Thymus (tissue), 14 donors: ENCODE measurements at places on chromosomes 4 and X. TPM values are rescaled to one million over a fixed set of nuclear protein-coding genes. Genes with fewer than 3 reads are reported as not detected.

DNA sequence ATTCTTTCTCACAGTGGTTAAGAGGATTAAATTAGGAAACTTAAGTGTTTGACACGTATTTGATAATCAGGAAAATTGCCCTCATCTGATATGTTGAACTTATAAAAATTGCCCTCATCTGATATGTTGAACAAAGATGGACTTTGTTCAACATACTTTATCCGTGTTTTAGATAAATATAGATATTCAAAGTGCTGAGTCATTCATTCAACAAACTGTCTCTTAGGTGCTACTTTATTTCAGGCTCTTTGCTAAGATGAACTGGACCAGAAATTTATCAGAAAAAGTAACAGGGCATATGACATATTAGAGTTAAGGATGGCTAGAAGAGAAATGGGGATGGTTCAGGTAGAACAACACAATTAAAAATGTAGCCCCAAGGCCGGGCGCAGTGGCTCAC is 81.7 kb downstream of the IL1RAPL1 start:
- H3K27ac ChIP-seq: no peak overlapping the region
- H3K27me3 ChIP-seq: no peaks in the 10 kb centered on the region
- no peak overlapping the region for H3K4me3 ChIP-seq
- H3K4me1 ChIP-seq: no peaks in the 10 kb centered on the region
- H3K36me3 ChIP-seq: no peaks in the 10 kb centered on the region
- no peak for DNase-seq

DNA sequence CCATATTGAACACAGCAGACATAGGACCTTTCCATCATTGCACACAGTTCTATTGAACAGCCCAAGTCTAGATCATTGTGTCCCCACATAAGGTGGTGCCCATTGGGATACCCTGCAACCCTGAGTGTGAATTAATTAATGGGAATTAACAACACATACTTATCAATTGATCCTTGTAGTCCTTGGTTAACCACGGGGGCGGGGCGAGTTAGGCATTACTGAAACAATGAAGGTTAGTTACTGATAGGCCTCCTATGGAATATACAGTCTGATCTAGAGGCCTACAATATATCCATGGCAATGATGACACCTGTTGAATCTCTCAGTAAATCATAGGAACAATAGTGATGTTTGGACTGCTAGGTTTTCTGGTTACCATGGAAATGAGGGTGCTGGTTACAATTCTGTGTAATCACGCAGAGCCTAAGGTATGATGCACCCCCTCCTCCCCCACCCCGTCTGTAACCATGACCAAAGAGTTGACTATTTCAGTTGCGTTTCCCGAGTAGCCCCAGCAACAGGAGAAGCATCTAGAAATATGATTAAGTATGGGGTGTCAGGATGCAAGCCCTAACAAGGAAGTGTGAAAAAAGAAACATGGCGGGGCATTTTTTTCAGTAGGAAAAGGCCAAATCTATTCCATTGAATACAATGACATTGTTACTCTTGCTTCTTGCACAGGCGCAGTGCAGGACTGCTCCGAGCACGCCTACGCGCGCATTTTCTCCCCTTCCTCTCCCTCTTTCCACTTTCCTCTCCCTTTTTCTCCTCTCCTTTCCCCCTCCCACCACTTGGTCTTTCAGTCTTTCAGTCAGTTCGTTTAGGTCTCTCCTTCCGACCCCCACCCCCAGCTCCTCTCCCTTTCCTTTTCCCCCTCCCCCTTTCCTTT is 677 bp upstream of the NONO start:
- peaks cover 2% of the 10 kb centered on the region for H3K36me3 ChIP-seq
- H3K4me3 ChIP-seq: peak overlapping the region; percentile 71
- H3K27me3 ChIP-seq: no peaks in the 10 kb centered on the region
- DNase-seq: no peak
- H3K27ac ChIP-seq: peak overlapping the region; percentile 81
- peaks cover 4% of the 10 kb centered on the region for H3K4me1 ChIP-seq

GRCh38 chr4:60648774-60649173 is 551.4 kb upstream of the ADGRL3 start:
- no peaks in the 10 kb centered on the region for H3K36me3 ChIP-seq
- no peak overlapping the region for H3K4me3 ChIP-seq
- H3K27ac ChIP-seq: no peak overlapping the region
- no peaks in the 10 kb centered on the region for H3K4me1 ChIP-seq

GRCh38 chr4:21697583-21697982 is 251.0 kb downstream of the KCNIP4 start:
- DNase-seq: no peak
- H3K27ac ChIP-seq: no peak overlapping the region
- no peaks in the 10 kb centered on the region for H3K4me1 ChIP-seq
- no peaks in the 10 kb centered on the region for H3K36me3 ChIP-seq
- H3K27me3 ChIP-seq: no peaks in the 10 kb centered on the region

DNA sequence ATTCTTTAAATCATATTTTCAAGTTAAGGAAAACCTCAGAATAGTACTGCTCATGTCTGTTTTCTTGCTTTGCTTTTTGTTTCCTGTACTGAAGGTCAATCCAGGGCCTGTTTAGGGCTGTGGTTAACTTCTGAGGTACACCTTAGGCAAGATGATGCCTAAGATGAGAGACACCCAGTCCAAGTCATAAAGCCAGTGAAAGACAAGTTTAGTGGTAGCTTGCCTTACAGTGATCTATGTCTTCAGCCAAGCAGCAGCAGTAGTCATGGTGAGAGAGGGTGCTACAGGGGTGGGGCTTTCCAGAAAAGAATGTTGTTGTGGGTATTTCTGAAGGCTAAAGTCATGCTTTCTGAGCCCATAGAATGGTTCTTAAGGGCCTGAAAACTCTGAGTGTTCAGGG is 173.7 kb downstream of the VSIG4 start:
- H3K4me3 ChIP-seq: no peak overlapping the region
- no peak for DNase-seq
- H3K4me1 ChIP-seq: no peaks in the 10 kb centered on the region
- no peaks in the 10 kb centered on the region for H3K36me3 ChIP-seq

- peaks cover 3% of the 10 kb centered on the region for H3K4me1 ChIP-seq
- no peak within 1 kb of the TSS for H3K27ac ChIP-seq
- H3K36me3 ChIP-seq: no peaks in the 10 kb centered on the region
- H3K27me3 ChIP-seq: peaks cover 6% of the 10 kb centered on the region
- no peak within 1 kb of the TSS for H3K4me3 ChIP-seq
Observed at GRCh38 chr4:174828845-174829701, at the start of gene GLRA3. TSS of gene GLRA3 (minus strand) at chr4:174829247. CDS start at chr4:174828811, 436 bp downstream.

GRCh38 chr4:46277165-46277951 is 112.6 kb downstream of the GABRA2 start:
- H3K36me3 ChIP-seq: no peaks in the 10 kb centered on the region
- no peak overlapping the region for H3K27ac ChIP-seq
- no peaks in the 10 kb centered on the region for H3K4me1 ChIP-seq
- no peak for DNase-seq
- no peaks in the 10 kb centered on the region for H3K27me3 ChIP-seq

DNA sequence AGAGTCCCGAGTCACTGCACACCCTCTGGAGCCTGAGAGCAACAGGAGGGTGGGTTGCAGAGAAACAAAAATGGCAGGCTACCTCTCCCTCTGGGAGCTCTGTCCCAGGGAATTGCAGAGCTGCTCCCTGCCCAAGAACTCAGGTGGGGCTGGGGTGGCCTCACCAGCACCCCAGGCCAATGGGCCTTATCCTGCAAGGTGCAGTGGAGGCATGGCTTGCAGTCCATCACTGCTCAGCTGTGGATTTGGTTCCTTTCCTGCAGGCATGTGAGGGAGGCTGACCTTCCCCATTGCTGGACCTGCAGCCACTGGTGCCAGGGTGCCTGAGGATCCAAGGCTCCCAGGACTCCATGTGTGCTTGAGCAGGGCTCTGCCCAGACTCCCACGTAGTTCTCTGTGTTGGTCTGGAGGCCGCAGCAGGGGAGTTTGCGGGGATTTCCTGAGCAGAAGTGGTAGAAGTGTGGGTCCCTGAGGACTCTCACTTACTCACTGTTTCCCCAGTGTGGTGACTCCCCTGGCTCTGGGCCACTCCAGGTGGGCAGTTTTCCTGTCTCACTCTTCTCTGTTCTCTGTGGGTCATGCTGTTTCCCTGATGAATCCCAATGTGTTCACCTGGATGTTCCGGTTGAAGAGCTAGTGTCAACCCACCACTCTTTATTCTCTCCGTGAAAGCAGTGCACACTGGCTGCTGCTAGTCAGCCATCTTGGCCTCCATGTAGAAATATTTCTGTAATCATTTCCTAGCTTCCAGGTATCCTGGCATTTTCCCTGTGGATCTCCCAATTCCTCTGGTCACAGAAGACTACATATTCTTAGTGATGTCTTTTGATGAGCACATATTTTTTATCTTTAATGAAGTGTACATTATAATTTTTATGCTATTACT is 82.3 kb downstream of the ARHGAP24 start:
- no peaks in the 10 kb centered on the region for H3K4me1 ChIP-seq
- H3K4me3 ChIP-seq: no peak overlapping the region
- H3K36me3 ChIP-seq: no peaks in the 10 kb centered on the region
- H3K27me3 ChIP-seq: no peaks in the 10 kb centered on the region
- no peak overlapping the region for H3K27ac ChIP-seq

- no peak for DNase-seq
- H3K36me3 ChIP-seq: no peaks in the 10 kb centered on the region
- H3K27ac ChIP-seq: no peak overlapping the region
- H3K27me3 ChIP-seq: no peaks in the 10 kb centered on the region
- H3K4me3 ChIP-seq: no peak overlapping the region
Observed at GRCh38 chrX:68299898-68300297, 133.4 kb downstream of the OPHN1 start.

- no peak overlapping the region for H3K4me3 ChIP-seq
- no peaks in the 10 kb centered on the region for H3K36me3 ChIP-seq
- peaks cover 19% of the 10 kb centered on the region for H3K4me1 ChIP-seq
- no peak overlapping the region for H3K27ac ChIP-seq
- DNase-seq: peak; percentile 21
Observed at GRCh38 chr4:168634276-168634802, 137.5 kb downstream of the PALLD start.

DNA sequence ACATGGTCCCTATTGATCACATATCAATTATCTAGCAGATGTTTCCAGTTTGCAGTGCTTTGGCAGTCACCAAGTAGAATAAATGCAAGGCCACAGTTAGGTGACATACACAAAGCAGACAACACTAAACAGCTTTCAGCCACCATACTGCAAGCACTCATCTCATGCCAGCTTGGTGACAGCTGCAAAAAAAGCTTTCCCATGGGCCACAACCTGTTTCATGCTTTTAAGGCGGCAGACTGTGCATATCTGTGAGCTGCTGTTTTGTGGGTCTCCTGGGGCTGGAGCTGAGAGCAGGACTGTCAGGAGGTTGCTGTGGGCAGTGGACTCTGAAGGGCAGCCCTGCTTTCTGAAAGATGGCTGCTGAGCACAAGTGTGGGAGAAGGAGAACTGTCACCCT is 82.6 kb downstream of the FHDC1 start:
- no peak overlapping the region for H3K27ac ChIP-seq
- H3K36me3 ChIP-seq: no peaks in the 10 kb centered on the region
- DNase-seq: no peak

GRCh38 chrX:100648458-100649417 is 4.7 kb downstream of the SRPX2 start:
- no peaks in the 10 kb centered on the region for H3K4me1 ChIP-seq
- H3K27me3 ChIP-seq: no peaks in the 10 kb centered on the region
- H3K4me3 ChIP-seq: no peak overlapping the region
- peak overlapping the region; percentile 7 for H3K27ac ChIP-seq
- H3K36me3 ChIP-seq: no peaks in the 10 kb centered on the region
- DNase-seq: no peak

DNA sequence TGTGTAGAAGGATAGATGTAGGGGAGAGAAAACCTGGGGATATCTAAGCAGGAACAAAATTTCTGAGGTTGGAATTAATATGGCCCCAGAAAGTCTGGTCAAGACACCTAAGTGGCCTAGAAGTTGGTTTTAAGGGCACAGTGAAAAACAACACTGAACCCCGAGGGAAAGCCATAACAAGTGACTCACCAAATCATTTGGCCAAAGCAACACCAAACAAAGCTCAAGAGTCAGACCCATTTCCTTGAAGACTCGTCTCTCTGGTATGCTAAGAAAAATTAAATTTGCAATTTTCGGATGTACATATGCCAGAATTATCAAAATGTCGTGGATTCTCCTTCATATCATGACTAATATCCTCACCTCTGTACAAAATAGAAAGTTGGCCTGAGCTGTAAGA is 162.9 kb downstream of the SMIM20 start:
- DNase-seq: no peak
- H3K4me3 ChIP-seq: no peak overlapping the region
- no peak overlapping the region for H3K27ac ChIP-seq
- H3K4me1 ChIP-seq: no peaks in the 10 kb centered on the region

DNA sequence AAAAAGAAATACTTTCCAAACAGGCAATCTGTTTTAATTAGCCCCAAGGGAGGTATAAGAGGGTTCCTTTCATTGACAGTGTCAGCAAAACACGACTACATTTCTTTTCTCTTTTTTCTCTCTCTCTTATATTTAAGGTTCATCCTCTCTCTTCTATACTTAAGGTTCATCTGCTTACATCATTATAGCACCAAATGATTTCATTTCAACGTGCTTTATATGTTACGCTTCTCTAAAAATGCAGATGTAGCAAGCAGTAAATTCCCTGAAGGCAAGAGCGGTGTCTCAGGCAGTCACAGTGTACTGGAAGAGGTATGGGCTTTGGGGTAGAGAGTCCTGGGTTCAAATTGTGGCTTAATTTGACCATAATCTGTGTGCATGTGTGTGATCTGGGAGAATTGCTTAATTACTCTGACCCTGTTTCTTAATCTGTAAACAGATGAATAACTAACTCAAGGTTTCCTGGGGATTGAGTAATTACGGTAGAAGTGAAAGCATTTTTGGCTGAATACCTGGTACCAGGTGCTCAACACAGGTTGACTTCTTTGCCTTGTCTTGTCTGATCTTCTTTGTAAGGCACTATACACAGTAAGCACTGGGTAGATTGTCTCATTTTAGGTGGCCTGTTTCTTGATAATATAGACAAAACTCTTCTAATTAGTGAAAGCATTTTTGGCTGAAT is 180.8 kb downstream of the SPRY1 start:
- H3K27ac ChIP-seq: no peak overlapping the region
- no peaks in the 10 kb centered on the region for H3K36me3 ChIP-seq
- no peaks in the 10 kb centered on the region for H3K27me3 ChIP-seq
- no peak overlapping the region for H3K4me3 ChIP-seq

GRCh38 chr4:110197529-110198042 is 829 bp downstream of the ELOVL6 start:
- peak overlapping the region; percentile 92 for H3K4me3 ChIP-seq
- H3K27me3 ChIP-seq: no peaks in the 10 kb centered on the region
- peaks cover 3% of the 10 kb centered on the region for H3K4me1 ChIP-seq

The FRMPD4 gene
- total RNA-seq: 0.05 TPM

The CFP gene
- 19.8 TPM for total RNA-seq

The TEX28 gene
- total RNA-seq: not detected

The NPY1R gene
- 2.7 TPM for total RNA-seq

The PDZD4 gene
- 0.61 TPM for total RNA-seq

The TCEAL6 gene
- not detected for total RNA-seq

The BRS3 gene
- total RNA-seq: 0.05 TPM
